HEK293T (cell line): ENCODE measurements at places on chromosomes 11 and 22.

GRCh38 chr11:112334381-112334780, 73.7 kb upstream of the PLET1 start:
- no peak for DNase-seq

DNA sequence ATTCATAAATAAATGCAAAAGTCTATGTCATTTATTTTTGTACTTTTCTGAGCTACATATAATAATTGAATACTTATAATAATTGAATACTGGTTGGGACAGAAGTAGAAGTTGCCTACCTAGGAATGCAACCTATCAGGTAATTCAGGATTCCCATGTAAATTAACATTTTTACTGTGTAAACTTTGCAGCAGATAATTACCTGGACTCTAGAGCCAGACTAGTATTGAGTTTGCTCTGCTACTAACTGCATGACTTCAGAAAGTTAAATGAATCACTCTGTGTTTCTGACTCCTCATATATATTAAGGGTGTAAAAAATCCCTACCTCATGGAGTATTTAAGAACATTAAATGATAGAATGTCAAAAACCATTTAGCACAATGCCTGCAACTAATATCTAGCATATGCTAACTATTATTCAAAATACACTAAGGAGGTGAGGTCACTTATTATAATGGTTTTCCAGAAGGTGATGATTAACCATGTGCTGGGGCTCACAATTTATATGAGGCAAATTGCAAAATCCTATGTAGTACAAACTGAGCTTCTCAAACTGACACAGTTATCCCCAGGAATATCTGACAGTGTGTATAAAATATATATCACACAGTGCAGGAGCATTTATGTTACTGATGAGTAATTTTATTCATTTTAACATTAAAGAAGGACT, 138.1 kb upstream of the ANO3 start:
- DNase-seq: no peak

DNA sequence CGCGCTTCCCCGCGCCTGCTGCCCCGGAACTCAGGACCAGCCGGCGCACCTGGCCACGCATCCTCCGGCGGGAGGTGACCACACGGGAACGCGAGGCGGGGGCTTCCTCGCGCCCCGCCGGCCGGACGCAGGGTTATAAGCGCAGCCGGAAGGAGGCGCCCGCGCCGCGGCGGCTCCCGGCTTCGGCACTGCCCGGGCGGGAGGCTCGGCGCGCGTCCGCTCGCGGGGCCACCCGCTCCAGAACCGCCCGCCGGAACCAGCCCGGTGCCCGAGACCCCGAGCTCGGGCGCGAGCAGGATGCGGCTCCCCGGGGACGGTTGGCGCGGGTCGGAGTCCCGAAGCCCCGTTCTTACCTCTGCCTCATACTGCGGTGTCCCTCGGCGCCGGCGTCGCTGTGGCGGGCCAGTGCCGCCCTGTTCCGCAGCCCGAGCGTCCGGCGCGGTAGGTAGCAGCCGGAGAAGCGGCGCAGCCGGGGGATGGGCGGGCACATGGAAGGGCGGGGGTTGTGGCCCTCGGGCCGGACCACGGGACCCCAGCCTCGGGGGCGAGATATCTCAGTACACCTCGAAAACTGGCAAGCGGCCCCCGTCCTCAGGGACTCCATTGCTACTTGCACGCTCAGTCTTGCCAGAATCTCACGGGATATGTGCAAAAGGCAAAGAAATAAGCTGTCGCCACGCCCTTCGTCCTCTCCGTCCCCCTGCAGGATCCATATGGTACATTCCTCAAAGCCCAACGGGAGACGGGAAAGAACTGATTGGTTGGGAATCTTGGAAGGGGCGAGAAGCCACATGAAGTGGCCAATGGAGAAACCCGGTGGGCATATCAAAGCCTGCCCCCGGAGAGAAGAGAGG, 23.1 kb downstream of the MICAL3 start:
- peak; percentile 98 for DNase-seq

DNA sequence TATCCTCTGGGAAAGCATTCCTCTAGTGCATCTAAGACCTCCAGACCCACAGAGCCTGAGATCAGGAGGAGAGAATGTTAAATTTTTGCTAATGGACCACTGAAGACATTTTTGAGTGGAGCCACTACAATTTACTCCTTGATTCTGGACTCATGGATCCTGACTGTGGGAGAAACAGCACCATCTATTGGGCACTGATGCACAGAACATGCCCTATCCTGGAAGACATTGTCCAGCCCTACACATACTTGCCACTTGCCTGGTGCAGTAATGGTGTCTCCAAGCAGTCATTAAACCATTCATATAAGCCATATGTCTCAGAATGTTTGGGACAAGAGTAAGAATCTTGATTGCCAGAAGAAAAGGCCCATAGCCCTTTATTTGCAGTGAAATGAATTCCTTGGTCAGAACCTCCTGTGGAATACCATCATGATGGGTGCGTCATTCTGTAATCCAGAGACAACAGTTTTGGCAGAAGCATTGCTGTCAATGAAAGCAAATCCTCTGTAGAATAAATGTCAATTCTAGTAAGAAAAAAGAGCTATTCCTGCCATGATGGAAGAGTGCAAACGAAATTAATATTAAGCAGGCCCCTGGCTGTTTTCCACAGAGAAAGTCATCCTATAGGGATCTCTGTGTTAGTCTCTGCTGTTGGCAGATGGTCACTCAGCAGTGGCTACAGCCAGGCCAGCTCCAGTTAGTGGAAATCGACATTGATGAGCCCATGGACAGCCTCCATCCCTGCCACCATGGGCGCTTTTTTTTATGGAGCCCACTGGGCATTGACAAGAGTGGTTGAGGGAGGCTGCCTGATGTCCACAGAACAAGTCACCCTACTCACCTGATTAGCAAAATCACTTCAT, 43.5 kb downstream of the GGTLC2 start:
- peak; percentile 57 for DNase-seq

- no peak for DNase-seq
Observed at GRCh38 chr11:12232817-12233601, 122.6 kb downstream of the MICAL2 start.

- DNase-seq: no peak
Observed at GRCh38 chr11:112694245-112694644, 267.0 kb upstream of the NCAM1 start.

DNA sequence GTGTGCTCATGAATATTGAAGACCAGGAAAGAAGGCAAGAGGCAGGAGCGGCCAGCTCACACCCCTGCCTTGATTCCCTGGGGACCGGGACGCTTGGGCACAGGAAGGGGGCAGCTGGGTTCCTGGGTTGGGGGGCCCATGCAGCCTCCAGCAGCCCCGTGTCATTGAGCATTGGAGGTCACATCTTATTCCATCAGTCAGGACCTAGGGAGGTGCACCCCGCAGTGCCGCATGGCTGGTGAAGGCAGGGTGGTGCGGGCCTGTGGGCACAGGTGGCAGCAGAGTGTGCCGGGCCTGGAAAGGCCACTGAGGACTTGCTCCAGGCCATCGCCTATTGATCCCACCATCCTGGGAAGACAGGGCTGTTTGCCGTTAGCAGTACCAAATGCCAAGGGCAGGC, 116.3 kb upstream of the NECTIN1 start:
- DNase-seq: no peak

- DNase-seq: no peak
Observed at GRCh38 chr22:27859336-27859735, 57.8 kb upstream of the MN1 start.
